ENCODE measurements at places on chromosomes 6 and 20.

DNA sequence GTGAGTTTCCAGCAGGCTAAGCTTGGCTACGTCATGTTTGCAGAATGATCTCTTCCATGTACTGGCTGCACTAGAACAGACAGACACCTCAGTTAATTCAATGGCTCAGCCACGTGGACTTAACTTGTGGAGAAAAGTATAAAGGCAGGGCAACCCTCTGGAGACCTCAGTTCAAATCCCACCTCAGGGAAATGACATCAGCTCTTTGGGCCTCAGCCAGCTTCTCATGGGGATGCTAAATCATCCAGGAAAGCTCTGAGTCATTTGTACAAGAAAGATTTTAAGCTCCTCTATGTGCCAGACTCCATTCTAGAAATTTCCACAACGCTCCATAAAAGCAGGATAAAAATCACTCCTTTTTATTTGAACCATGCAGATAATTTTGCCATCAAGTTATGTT lies 128.5 kb upstream of the SALL4 start:
- no peak for DNase-seq

- peak; percentile 78 for DNase-seq
Measured at GRCh38 chr20:51631011-51631950, 88.8 kb upstream of the NFATC2 start.

DNA sequence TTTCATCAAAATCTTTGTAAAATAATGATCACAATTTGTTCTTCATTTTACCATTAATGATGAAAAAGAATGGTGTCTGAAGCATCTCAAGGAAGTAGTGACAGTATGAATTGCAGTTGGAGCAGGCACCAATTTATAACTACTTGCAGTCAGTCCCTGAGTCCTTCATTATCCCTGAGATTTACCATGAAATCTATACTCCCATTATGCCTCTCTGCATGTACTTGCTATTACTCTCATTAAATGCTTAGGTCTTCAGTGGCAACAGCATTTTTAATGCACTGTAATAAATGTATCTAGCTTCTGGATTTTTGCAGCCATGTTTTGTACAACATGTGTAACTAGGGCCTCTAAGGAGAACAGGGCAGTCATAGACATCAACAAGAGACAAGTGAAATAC lies 708.8 kb downstream of the EYS start:
- DNase-seq = no peak

DNA sequence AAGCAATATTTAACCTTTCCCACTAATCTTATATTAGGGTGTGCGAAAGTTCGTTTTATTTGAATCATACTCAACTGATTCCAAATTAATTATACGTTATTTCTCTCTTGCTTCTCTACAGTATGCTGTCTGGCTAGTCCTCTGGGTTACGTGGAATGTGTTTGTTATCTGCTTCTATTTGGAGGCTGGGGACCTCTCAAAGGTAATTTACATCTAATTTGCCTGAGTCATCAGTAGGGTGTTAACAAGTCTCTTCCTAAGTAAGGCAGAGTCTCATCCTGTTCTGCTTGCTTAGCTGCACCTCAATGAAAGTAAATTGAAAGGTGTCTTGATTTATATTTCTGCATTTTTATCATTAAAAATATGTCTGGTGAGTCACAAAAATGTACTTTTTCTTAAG lies 551.5 kb downstream of the NKAIN2 start:
- no peak for DNase-seq

DNA sequence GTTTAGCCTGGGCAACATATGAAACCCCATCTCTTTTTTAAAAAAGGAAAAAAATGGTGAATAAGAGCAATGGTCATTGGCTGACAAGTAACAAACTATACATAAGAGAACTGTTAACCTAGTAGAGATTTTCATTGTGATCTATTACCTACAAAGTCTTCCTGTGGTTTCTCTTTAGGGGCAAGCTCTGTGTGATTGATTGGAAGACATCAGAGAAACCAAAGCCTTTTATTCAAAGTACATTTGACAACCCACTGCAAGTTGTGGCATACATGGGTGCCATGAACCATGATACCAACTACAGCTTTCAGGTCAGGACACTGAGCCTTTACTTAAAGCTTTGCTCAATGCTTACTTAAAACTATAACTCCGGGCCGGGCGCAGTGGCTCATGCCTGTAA lies 19.2 kb downstream of the MGME1 start:
- DNase-seq = no peak

- DNase-seq = no peak
Measured at GRCh38 chr6:31038559-31038958, 28.3 kb downstream of the MUC22 start.

GRCh38 chr6:162532283-162533008 lies 195.1 kb downstream of the PRKN start:
- no peak for DNase-seq

GRCh38 chr6:156917213-156917612 lies 140.0 kb downstream of the ARID1B start:
- no peak for DNase-seq

- no peak for DNase-seq
Measured at GRCh38 chr6:116373940-116374339, 3.2 kb downstream of the DSE start.

DNA sequence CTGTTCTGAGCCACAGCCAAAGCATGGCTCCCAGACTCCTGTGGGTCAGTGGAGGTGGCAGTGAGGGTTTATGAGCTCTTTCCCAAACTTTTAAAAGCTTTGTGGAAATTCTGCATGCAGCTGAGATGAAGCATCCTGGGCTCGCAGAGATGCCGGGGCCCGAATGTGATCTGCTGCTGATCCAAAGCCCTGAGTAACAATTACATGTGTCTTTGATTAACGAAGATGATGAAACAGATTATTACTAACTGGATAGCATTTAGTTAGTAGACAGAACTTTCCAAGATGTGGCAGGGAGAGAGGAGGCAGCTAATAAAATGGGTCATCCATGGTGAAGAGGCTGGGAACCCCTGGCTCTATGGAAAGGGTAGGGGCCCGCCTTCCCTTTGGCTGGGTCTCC lies 43.9 kb upstream of the MDFI start:
- DNase-seq = no peak

DNA sequence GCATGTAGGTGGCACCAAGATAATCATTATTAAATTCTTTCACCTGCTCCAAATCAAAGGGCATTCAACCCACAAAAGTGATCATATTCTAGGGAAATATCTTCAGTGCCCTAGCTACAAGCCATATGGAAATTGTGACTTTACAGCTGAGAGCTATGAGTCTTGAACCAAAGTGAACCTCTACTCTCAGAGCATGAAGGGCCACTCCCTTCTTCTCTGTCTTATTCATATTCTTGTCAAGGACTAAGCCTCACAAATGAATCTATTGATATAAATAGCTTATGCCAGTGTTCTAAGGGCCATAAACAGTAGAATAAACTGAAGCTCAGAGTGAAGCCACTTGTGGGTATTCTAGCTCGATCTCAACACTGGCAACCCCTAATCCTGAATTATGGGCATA lies 29.6 kb downstream of the SPINT4 start:
- peak; percentile 5 for DNase-seq

DNA sequence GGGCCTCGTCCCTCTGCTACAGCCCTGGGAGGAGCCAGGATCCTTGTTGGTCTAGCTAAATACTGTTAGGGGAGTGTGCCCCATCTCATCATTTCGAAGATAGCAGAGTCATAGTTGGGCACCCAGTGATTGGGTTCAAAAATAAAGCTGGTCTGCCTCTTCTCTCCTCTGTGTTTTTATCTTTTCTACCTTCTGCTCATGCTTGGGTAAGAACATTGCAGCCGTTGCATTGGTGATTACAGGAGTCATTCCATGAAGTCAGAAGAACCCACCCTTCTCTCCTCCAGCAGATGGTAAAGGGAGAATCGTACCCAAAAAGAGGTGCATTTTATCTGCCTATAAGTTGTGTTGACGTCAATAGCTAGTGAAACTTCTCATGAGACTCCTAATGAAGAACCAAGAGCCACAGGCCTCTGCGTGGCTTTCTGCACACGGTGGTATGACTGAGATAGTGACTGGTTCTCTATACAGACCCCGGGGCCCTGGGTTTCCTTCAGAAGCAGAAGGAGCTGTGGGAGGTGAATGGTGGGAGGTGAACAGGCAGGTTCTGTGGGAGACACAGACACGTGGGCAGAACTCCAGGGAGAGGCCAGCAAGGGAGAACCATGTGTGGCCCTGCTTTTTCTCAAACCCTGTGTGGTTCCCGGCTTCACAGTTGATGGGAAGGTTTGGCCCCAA lies 5.7 kb upstream of the FAM209A start:
- DNase-seq = no peak

DNA sequence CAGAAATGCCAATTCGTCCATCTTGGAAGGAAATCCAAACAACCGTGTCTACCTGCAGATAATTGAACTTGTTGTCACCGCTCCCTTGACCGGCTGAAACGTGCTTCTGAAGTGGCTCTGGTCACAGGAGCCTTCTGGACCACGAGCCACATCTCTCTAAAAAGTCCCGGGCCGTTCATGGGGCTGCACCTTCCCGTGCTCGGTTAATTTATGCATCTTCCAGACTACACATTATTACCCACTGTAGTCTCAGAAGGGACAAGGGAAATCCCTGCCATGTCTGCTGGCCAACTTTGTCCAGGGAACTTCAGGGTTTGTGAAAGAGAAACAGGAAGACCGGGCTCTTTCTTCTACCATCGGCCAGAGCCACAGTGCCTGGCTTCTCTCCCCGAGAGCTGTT lies 63.4 kb upstream of the MPC1 start:
- no peak for DNase-seq

DNA sequence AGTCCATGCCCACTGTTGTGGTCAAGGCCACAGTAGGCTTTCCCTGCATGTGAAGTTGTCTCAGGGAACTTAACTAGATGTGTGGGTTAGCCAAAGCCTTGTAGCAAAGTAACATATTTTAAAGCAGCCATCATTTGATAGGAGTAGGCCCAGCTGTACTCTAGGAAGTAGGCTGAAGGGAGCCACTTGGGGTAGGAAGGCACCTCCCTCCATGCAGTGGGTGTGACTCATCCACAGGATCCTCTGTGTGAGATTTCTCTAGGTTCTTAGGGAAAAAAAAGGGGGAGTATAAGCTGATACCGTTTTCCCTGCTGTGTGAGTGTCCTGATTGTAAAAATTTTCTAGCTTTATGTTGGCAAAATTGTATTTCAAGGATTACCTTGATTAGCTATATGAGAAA lies 44.7 kb downstream of the VAPB start:
- DNase-seq = no peak

DNA sequence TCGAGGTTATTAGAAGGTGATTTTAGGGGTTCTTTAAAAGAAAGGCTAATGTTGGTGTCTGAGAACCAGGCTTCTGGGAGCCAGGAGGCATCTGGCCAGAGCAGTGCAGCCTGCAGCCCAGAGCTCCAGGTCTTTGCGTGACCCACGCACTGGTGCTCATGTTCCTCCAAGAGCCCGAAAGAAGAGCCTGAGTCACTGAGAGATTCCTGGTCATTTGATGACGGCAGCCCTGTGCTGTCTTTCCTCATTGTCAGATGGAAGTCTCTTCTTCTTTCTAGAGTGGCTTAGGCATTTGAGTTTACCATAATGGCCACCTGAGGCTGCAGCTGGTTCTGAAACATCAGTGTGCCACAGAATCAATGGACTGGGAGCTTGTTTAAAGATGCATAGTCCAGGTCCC lies 46.4 kb downstream of the CD109 start:
- DNase-seq = no peak

GRCh38 chr20:3692706-3693294 lies 11.0 kb upstream of the ADAM33 start:
- DNase-seq = no peak

DNA sequence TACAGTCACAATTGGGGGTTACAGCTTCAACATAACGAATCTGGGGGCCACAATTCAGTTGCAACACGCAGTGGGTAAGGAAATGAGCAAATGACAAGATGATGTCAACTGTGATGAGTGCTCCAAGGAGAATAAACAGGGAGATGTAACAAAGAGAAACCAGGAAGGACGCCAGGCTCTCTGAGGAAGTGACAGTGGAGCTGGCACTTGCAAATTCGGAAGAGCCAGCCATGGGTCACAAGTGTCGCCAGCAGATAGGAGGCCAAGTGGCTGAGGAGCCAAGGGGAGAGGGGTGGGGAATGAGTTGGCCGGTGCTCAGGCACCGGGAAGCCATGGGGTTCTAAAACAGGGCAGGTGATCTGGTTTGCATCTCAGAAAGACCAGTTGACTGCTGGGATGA lies 136.4 kb downstream of the EYA2 start:
- DNase-seq = no peak

- DNase-seq = no peak
Measured at GRCh38 chr6:41646026-41646795, 7.9 kb downstream of the MDFI start.

GRCh38 chr6:27091661-27092315 lies 155.7 kb upstream of the PRSS16 start:
- DNase-seq = peak; percentile 86

DNA sequence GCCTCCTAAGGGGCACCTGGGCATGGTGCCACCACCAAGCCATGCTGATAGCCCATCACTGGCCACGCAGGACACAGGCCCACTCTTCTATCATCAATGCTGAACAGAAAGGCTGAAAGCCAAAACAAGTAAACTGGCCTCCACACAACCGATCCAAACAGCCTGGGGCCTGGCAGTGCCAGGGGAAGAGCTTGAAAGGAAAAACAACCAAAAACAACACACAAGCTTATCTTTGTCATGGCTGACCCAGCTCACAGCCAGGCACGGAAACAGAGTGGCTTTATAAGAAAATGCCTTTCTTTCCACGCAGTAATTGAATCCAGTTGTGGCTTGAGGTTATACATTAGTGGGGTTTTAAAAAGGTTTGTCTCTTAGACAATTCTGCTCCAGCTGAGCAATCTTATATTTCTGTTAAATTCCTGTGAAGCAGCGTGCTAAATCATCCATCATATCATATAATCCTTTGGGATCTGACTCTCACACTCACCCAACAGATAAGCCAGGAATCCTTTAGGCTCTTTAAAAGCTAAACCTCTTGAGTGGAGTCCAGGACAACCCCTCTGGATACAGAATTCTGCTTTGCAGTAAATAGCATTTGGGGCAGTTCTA lies 65.4 kb upstream of the SLC22A16 start:
- DNase-seq = no peak

- DNase-seq = no peak
Measured at GRCh38 chr20:58344741-58345140, 35.2 kb downstream of the RAB22A start.

DNA sequence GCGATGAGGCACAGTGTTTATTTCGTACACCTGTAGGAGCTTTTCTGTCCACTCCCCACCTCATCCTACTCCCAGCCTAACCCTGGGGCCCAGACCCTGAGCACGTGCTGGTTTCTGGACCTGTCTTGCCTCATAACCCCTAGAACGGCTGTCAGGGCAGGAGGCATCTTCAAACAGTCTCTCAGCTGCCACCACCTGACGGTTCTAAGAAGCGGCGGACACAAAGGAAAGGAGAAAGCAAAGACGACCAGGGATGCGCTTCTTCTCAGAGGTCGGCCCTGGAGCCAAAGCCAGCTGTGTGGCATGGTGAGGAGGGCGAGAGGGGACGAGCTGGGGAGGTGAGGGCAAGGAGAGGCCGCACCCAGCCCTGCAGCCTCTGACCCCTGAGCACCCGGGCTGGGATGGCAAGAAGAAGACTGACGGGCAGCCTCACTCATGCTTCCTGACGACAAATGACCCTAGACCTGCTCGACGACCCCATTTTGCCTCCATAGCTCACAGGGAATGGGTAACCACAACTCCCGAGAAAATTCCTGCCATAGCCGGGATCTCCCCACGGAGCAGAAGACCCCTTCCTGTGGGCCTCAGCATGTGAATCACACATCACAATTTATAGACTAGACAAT lies 62.1 kb downstream of the WDR27 start:
- DNase-seq = no peak
